Stomach (tissue), 19 donors: ENCODE measurements at places on chromosomes 1 and 21. TPM values are rescaled to one million over a fixed set of nuclear protein-coding genes. Genes with fewer than 3 reads are reported as not detected.

SERPINC1 gene
- total RNA-seq, result 0.18 TPM

LRP8 gene
- 3.5 TPM for total RNA-seq

CD2 gene
- total RNA-seq, result not detected

APOBEC4 gene
- not detected for total RNA-seq

RHBG gene
- total RNA-seq, result not detected

EPHA10 gene
- 2.8 TPM for total RNA-seq

DNA sequence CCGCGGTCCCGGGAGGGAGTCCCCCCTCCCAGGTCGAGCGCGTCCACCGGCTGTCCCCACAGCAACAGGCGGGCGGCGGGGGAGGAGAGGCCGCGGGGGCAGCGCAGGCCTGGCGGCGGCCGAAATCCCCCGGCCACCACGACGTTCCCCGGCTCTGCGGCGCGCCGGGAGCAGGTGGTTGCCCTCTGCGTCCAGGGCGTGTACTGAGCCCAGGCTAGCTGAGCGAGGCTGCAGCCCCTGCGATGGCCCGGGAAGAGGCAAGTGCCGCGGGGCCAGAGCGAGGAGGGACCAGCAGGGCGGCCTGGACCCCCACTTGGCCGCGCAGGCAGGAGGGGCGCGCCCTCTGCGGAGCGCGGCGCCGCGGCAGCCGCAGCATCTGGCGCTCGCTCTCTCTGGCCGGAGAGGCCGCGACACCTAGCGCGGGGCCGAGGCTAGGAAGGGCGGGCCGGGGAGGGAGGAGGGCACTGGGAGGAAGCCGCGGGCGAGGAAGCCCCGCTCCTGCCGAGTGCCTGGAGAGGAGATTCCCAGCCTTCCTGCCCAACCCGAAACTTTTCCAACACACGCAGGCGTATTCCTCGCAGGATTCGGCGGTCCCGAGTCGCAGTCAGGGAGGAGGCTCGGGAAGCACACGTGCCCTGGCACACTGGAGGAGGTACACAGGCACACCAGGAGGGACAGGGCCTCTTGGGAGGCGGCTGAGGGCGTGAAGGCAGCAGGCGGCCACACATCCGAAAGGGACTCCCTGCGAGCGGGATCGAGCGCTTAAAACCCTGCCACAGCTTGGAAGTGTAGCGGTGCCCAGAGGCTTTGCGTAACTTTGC, 4.9 kb upstream of the PROX1 start:
- peaks cover 45% of the 10 kb centered on the region for H3K4me1 ChIP-seq
- peaks cover 27% of the 10 kb centered on the region for H3K27me3 ChIP-seq
- H3K36me3 ChIP-seq, result no peaks in the 10 kb centered on the region

DNA sequence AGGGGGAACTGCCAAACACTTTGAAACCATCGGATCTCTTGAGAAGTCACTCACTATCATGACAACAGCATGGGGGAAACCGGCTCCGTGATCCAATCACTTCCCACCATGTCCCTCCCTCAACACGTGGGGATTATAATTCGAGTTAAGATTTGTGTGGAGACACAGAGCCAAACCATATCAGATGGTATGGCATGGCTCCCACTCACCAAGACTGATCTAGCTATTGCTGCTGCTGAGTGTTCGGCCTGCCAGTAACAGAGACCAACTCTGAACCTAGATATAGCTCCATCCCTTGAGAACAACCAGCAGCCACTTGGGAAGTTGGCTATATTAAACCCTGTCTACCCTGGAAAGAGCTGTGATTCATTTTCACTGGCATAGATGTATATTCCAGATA, 49.4 kb downstream of the CDCP2 start:
- no peak overlapping the region for H3K27ac ChIP-seq
- H3K4me3 ChIP-seq, result no peak overlapping the region
- peaks cover 10% of the 10 kb centered on the region for H3K4me1 ChIP-seq
- no peaks in the 10 kb centered on the region for H3K27me3 ChIP-seq
- H3K36me3 ChIP-seq, result peaks cover 9% of the 10 kb centered on the region
- no peak for DNase-seq

- H3K36me3 ChIP-seq, result no peaks in the 10 kb centered on the region
- peak; percentile 85 for DNase-seq
- peaks cover 27% of the 10 kb centered on the region for H3K4me1 ChIP-seq
- H3K27me3 ChIP-seq, result no peaks in the 10 kb centered on the region
These were observed 623 bp downstream of the PTPRF start for GRCh38 chr1:43531107-43531905.

GRCh38 chr21:15004721-15005370, 60.0 kb downstream of the NRIP1 start:
- no peaks in the 10 kb centered on the region for H3K36me3 ChIP-seq
- H3K27ac ChIP-seq, result peak overlapping the region; percentile 20
- H3K4me1 ChIP-seq, result peaks cover 55% of the 10 kb centered on the region
- no peaks in the 10 kb centered on the region for H3K27me3 ChIP-seq

- H3K36me3 ChIP-seq, result no peaks in the 10 kb centered on the region
- H3K27me3 ChIP-seq, result no peaks in the 10 kb centered on the region
- peaks cover 15% of the 10 kb centered on the region for H3K4me1 ChIP-seq
- no peak for DNase-seq
- no peak overlapping the region for H3K27ac ChIP-seq
These were observed 9.4 kb upstream of the CD55 start for GRCh38 chr1:207311888-207312603.

GRCh38 chr1:29655945-29656850, 419.9 kb downstream of the PTPRU start:
- no peaks in the 10 kb centered on the region for H3K36me3 ChIP-seq
- no peaks in the 10 kb centered on the region for H3K4me1 ChIP-seq
- H3K27me3 ChIP-seq, result no peaks in the 10 kb centered on the region
- DNase-seq, result peak; percentile 23
- H3K27ac ChIP-seq, result no peak overlapping the region
- H3K4me3 ChIP-seq, result no peak overlapping the region

DNA sequence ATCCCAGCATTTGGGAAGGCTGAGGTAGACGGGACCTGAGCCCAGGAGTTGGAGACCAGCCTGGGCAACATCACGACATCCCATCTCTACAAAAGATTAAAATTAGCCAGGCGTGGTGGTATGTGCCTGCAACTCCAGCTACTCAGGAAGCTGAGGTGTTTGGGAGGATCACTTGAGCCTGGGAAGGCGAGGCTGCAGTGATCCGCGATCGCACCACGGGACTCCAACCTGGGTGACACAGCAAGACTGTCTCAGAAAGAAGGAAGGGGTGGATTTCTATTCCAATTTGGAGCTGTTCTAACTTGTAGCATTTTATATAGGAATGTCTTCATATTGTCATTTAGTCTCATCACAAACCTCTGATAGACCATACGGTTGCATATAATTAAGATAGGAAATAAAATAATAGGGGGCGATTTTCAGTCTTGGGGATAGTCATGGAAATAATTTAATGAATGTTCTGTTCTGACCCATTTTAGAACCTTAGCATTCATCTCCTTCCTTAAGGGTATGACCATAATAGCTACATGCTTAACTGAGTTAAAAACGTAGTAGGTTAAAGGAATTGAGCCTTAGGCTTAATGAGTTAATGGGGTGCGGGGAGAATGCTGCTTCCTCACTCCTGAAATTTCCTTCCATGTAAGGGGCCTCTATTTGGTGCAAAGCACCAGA, 93.1 kb downstream of the ADCY10 start:
- H3K36me3 ChIP-seq, result no peaks in the 10 kb centered on the region
- peak overlapping the region; percentile 84 for H3K27ac ChIP-seq
- peaks cover 6% of the 10 kb centered on the region for H3K4me1 ChIP-seq
- no peak overlapping the region for H3K4me3 ChIP-seq
- no peak for DNase-seq
- H3K27me3 ChIP-seq, result no peaks in the 10 kb centered on the region

DNA sequence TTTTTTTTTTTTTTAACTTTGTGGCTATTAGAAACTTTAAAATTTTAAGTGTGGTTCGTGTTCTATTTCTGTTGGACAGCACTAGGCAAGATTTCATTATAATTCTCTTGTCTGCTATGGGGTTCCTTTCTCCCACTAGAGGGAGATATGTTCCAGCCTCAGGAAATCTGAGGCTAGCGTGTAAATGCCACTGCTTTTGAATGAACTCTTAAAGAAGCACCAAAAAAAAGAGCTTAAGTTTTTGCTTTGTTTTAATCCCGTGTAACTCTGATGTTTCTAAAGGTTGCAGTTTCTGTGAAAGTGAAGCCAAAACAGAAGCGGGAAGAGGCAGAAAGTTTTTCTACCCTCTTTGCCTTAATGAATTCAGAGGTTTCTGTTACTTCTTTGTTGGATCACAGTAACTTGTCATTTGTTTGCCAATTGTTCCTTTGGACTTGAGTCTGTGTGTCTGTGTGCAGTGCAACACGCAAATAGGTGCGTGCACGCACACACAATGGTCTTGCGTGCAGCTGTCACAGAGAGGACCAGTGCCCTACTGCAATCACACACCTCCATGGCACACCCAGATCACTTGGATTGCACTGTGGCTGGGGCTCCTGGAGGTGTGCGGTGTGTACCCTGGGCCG, 32.3 kb downstream of the HHAT start:
- no peak overlapping the region for H3K4me3 ChIP-seq
- peaks cover 17% of the 10 kb centered on the region for H3K4me1 ChIP-seq
- no peaks in the 10 kb centered on the region for H3K27me3 ChIP-seq
- no peaks in the 10 kb centered on the region for H3K36me3 ChIP-seq

DNA sequence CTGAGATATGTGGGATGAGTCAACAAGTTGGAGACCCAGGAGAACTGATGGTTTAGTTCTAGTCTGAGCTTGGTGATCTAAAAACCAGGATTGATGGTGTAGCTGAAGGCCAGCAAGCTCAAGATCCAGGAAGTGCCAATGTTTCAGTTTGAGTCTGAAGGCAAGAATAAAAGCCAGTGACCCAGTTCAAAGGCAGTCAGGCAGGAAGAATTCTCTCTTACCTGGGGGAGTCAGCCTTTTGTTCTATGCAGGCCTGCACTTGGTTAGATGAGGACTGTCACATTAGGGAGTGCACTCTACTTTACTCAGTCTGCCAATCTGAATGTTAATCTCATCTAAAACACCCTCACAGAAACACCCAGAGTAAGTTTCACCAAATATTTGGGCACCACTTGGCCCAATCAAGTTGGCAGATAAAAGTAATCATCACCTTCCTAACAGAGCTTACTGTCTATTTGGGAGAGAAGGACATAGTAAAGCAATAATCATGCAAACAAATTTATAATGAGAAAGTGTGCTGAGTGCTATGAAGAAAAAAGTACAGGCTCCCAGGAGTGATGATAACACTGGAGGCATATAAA, 63.4 kb downstream of the TSEN15 start:
- no peaks in the 10 kb centered on the region for H3K4me1 ChIP-seq
- H3K27ac ChIP-seq, result no peak overlapping the region
- no peaks in the 10 kb centered on the region for H3K36me3 ChIP-seq
- no peaks in the 10 kb centered on the region for H3K27me3 ChIP-seq
- no peak overlapping the region for H3K4me3 ChIP-seq

DNA sequence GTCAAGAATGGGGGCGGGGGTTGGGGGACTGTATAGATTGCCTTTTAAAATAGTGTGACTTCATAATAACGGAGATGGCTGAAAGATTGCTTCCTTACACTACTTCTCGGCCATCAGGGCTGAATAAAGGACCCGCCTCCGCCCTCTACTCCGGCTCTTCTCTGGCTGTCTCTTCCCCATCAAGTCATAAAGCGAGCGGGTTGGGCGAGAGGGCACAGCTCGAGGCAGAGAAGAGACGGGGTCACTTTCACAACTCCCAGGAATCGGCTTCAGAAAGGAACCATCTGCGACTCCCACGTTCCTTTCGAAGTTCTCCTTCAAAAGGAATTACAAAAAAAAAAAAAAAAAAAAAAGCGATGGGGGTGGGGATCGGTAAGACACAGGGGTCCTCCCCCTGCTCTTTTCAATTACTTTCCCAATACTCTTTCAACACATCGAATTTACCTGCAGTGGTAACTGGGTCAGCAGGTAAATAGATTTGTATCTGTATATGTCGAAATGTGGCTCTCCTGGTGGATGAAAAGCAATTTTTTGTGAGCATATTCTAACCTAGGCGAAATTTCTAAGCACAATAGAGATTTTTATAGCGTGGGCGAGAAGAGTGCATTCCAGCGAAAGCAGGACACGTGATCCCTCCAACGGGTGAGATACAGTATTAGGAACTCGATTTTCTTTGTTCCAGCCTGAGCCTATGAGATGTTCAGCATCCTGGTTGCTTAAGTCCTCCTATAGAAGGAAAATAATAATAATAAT, 2.0 kb downstream of the LRRC7 start:
- H3K36me3 ChIP-seq, result no peaks in the 10 kb centered on the region
- no peak overlapping the region for H3K27ac ChIP-seq
- H3K27me3 ChIP-seq, result peaks cover 60% of the 10 kb centered on the region

DNA sequence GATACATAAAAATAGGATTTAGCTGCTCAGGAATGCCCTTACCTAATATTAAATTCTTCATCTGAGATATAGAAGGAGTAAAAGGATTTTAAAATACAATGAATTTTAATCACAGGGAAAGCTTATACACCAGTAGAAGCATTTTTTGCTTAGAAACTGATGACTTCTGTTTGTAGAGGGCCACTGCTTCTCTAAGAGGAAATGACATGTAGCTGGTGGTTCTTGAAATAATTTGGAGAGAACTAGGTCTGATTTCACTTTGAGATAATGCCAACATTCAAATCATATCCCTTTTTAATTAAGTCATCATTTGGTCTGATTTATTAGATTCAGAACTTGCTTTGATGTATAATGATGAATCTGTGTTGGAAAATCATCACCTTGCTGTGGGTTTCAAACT, 166.6 kb upstream of the SGIP1 start:
- DNase-seq, result no peak
- H3K4me1 ChIP-seq, result peaks cover 6% of the 10 kb centered on the region
- H3K4me3 ChIP-seq, result no peak overlapping the region
- H3K36me3 ChIP-seq, result peaks cover 84% of the 10 kb centered on the region
- H3K27ac ChIP-seq, result no peak overlapping the region

- DNase-seq, result peak; percentile 32
- no peaks in the 10 kb centered on the region for H3K27me3 ChIP-seq
These were observed 30.7 kb upstream of the SERBP1 start for GRCh38 chr1:67460676-67461500.

GRCh38 chr1:50257940-50258685, 149.4 kb downstream of the ELAVL4 start:
- no peak overlapping the region for H3K27ac ChIP-seq
- no peaks in the 10 kb centered on the region for H3K36me3 ChIP-seq
- no peaks in the 10 kb centered on the region for H3K27me3 ChIP-seq
- DNase-seq, result no peak
- H3K4me3 ChIP-seq, result no peak overlapping the region
- no peaks in the 10 kb centered on the region for H3K4me1 ChIP-seq
